Activated CD4-positive, alpha-beta memory T cell treated with anti-CD3 and anti-CD28 coated beads for 36 hours (primary cell): ENCODE measurements at places on chromosomes 12 and 14.

GRCh38 chr12:19185262-19185929, 55.9 kb downstream of the PLEKHA5 start:
- DNase-seq = no peak

GRCh38 chr12:90098132-90098779, 389.6 kb upstream of the ATP2B1 start:
- DNase-seq = no peak

DNA sequence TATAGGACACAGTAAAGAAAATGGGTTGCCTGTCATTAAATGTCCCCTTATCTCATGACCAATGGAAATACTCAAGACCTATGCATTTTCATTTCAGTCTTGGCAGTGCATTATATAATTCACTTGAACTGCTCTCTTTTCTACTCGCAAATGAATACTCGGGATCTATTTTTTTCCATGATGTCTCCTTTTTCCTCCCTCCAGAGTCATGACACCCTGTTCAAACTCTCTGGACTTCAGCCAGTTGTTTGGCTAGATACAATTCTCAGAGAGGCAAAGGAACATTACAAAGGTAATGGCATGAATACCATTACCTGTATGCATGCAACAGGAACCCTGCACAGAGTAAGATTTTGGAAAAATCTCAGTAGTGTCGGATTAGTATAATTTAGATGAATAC, 130.9 kb downstream of the GPR135 start:
- DNase-seq = no peak

GRCh38 chr12:56634837-56635791, 5.0 kb upstream of the BAZ2A start:
- peak; percentile 81 for DNase-seq

DNA sequence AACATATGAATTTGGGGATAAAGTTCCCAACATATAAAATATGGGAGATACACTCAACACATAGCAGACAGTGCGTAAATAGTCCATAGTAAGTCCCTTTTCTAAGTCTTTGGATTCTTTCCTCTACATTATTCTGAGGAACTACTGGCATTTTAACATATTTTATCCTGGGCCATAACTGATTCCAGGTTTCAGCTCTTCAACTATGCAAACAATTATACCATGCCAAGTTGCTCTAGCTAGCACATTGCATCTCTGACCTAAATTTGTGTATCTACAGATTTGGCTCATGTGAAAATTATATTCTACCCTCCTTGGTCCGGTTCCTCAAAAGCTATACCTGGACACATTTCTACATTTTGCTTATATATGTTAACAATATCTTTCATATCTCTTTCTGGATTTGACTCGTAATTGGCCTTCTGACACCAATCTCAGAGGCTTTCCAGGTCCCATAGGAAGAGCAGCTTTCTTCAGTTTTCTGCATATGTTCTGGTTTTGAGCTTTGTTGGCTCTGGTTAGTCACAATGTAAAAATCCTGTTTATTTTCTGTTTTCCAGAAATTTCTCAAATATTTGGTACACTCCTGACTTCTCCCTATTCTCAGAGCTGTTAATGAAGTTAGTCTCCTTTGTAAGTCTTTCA, 305.4 kb downstream of the BMP4 start:
- no peak for DNase-seq

DNA sequence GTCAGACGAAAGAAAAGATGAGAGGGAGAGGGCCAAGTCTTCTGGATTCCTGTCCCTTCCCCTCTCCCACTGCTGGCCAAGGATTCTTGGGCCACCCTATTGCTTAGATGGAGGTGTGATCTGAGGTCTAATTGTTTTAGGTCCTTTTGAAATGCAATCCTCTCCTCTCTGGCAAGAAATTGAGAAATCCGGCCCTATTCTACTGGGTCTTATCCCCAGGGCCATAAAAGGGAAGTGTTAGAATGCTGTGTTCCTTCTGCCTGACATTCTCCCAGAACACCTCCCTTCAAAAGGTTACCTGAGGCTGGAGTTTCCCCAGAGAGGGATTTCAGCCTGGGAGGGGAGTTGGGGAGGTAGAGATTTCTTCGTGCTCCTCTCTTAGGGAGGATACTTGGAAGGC, 4.4 kb downstream of the WNT5B start:
- DNase-seq = no peak

GRCh38 chr12:116629480-116629879, 70.3 kb downstream of the MAP1LC3B2 start:
- no peak for DNase-seq

GRCh38 chr12:57057067-57057751, 7.3 kb upstream of the MYO1A start:
- DNase-seq = no peak

DNA sequence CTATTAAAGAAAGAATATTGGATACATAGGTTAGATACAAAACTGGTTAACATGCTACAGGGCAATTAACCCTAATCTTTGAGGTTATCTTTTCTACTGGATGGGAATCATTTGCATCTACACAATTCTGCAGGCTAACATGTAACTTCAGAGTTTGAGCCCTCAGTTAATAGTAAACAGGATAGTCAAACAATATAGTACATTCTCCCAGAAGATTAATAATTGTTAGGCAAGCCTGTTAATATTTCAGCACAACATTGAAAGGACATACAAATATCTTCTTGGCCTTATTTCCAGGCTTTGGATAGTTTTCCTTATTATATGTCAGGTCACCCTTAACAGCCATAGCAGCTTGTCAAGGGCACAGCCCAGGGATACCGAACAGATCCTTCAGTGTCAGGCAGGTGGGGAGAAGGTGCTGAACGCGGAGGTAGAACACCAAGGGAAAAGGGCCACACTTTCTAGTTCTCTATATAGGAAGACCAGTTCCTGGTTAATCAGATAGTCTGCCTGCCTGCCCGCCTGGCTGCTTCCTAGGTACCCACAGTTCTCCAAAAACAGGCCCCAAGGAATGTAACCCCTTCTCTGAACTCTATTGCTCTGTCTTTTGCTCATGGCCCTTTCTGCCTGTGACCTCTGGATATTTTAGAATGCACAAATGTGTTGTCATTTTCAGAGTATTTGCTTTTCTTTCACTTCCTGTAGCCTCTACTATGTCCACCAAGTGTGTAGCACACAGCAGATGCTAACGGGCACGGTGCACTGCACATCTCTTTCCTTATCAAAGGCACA, 256.0 kb downstream of the PCNX1 start:
- DNase-seq = no peak

DNA sequence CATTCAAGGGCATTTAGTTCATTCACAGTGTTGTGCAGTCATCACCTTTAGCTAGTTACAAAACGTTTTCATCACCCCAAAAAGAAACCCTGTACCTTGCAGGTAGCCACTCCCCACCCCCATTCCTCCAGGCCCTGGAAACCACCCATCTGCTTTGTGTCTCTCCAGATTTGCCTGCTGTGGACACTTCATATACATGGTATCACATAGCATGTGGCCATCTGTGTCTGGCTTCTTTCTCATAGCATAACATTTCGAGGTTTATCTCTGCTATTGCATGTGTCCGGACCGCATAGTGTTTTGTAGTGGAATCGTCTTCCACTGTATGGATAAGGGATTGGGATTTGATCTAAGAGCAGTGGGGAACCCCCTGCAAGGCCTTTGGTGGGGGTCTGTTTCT, 143.1 kb downstream of the AACS start:
- DNase-seq = no peak

DNA sequence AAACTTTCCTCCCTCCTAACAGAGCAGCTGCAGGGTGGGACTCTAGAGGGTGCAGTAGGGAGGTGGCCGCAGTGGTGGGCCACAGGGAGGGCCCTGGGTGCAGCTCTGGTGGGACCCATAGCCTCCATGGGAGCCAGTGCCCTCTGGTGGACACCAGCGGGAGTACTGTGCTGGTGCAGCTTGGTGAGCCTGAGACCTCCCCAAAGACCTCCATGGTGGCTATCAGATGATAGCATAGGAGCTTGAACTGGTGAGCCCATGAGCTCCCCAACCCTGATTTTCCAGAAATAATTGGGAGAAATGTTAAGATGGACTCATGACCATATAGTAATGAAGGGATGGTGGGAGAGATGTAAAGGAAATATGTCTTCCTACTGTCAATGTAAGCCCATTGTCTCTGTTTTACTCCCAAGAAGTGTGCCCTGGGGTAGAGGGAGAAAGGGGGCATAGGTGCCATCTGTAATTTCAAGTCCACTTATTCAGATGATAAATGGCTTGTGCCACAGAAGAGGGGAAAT, 98.7 kb downstream of the GAS2L3 start:
- peak; percentile 41 for DNase-seq

- no peak for DNase-seq
These were observed 117.2 kb upstream of the SSTR1 start for GRCh38 chr14:38090506-38090905.

DNA sequence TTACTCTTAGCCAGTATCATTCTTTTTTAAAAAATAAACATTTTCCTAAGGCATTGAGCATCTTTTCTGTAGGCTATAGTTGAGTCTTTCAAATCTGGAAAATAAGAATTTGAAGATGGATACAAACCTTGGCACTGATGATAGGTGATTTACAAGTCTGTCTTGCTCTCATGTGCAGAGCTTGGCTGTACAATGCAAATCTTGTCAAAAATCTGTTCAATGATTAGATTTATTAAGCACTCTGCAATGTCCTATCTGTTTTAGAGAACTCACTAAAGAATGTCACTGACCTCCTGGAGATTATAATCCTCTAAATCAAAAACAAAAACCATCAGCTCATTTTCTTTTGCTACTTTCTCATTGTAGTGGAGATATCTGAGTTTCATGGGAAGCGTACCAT, 42.8 kb upstream of the AMIGO2 start:
- DNase-seq = no peak

- DNase-seq = no peak
These were observed 190.4 kb downstream of the SLC5A8 start for GRCh38 chr12:101019667-101020066.

- DNase-seq = no peak
These were observed 16.2 kb downstream of the ABHD4 start for GRCh38 chr14:22614240-22614799.

DNA sequence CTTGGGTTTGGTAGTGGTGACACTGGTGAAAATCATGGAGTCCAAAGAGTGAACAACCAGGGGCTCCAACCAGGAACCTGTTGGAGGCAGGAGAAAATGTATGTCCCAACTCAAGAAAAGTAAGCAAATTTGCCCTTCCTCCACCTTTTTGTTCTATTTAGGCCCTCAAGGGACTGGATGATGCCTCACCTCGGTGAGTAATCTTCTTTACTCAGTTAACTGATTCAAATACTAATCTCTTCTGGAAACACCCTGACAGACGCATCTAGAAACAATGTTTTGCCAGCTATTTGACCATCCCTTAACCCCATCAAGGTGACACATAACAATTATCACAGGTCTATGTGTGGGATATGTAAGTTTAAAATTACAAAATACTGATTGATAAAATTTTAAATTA, 272.4 kb upstream of the FOXG1 start:
- DNase-seq = no peak

GRCh38 chr14:101877766-101878165, 86.6 kb upstream of the DYNC1H1 start:
- DNase-seq = no peak

DNA sequence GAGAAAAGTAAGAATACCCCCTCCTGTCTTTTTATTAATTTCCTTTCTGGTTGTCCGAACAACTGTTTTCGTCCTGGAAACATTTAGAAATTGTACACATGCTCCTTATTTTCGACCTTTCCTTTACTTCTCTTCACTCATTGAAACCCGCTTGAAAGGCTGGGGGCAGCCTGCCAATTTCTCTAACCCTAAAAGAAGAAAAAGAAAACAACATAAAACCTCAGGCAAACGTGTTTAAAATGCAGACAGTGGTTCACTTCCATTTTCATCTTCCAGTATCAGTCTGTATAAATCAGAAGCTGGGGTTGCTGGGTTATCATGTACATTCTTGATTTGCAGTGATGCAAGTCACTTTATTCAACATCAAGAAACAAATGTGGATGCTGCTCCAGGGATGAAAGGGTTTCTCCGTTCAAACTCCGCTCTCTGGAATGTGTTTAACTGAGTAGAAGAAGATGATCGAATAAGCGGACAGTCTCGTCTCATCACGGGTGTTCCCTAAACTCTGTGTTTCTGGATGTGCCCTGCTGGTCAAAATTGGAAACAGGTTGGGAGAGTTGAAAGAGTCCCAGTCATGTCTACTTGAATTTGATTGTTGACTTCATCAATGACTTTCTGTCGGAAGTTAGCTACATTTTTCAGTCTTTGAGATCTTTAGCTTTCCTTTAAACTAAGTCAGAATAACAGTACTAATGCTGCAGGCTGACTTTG, 1042.2 kb downstream of the BCL11B start:
- DNase-seq = no peak

DNA sequence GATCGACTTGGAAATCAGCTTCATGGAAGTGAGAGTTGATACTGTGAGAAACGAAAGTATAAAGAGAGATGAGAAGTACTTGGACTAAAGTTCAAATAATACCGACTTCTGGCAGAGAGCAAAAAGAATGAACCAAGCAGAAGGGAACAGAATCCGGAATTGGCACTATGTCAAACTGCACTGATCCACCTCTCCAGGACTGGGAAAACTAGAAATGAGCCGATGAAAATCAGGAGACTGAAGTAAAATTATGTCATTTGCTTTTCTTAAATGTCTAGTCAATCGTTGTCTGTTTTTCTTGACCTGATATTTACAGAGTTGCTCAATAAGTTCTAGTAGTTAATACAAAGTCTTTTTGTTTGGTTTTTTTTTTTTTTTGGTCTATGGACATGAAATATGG, 163.0 kb upstream of the FOXG1 start:
- no peak for DNase-seq

DNA sequence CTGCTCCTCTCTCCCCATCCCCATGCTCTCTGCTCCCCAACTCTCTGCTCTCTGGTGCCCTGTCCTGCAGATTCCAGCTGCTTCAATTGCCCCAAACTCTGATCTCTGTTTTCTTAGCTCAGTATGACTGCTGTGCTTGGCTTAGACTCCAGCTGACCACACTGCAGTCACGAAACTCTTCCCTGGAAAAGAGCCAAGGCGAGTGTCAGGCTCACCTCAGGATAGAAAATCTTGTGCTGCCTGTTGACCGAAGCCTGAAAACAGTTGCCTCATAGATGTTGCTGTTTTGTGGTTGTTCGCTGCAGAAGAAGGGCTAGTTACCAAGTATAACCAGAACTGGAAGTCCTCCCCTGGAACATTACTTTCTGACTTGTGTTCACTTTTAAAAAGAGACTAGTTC, 6.7 kb upstream of the STON2 start:
- DNase-seq = no peak

DNA sequence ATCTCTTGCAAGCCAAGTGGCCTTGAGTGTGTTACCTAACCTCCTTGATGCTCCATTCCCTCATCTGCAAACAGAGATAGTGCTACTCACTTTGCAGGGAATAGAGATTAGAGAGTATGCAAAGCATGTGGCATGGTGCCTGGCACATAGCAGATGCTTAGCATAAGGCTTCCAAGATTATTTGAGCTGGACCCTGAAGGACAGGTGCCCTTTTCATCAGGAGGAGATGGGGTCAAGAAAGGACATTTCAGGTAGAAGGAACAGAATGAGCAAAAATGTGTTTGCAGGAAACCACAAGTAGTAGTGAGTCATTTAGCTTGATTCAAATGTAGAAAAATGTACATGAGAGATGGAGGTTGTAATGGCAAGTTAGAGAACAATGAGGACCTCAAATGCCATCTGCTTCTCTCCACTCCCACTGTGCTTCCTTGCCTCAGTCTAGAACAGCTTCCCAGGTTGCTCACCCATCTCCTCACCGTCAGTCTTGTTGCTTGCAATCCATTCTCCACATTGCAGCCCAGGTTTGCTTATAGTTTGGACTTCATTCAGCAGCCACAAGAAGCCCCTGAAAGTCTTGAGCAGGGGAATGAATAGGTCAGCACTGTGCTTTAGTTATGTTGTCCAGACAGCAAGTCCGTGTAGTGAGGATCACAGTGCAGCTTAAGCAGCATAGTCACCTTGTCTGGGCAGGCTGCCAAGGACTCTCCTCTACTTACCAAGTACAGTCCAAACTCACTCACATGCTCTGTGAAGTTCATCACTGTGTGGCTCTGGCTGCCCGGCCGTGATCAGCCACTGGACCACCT, 536.3 kb upstream of the CCDC196 start:
- peak; percentile 73 for DNase-seq
